ENCODE measurements at places on chromosomes 2 and 18.

DNA sequence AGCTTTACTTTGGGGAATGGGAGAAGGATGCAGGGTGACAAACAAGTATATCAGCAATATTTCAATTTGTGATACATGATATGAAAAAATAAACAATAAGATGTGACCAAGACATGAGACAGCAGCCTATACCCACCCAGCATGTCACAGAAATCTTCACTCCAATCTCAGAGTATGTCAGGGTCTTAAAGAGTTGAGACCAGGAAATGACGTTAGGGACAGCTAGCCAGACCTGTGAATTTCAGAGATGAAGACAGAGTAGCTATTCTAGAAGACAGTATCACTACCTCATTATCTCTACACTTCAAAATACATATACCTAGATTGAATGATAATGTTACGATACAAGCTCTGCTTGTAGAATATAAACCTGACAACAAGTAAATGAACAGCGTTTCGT lies 282.8 kb downstream of the ZEB2 start:
- no peak for DNase-seq

DNA sequence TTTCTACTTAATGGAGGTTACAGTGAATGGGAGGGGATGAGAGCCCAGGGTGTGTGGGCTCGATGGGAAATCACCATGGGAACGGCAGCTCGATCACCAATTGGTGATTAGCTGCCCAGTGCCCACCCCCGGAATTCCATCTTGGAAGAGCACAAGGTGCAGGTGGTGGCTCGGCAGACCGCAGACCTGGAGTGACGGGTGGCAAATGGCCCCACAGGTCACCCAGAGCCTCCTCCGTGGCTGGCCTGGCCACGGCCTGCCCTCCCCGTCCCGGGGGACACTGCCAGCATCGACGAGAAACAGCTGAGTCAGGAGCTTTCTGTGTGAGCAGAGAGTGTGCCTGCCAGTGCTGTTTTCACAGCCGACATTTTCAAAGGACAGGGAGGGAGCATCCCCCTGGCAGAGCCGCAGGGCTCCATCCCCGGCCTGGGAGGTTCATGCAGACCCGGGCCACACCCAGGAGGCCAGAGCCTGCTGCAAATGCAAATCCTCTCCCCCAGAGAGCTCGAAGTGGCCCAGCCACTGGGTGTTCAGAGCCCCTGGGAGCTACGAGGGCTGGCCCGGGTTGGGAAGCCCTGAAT lies 176.4 kb upstream of the MYT1L start:
- DNase-seq = no peak

- no peak for DNase-seq
These were observed 263.8 kb upstream of the CDH19 start for GRCh38 chr18:66867653-66868052.

- DNase-seq = no peak
These were observed 85.7 kb downstream of the CEP192 start for GRCh38 chr18:13076886-13077285.

- no peak for DNase-seq
These were observed 870.0 kb upstream of the CHAC2 start for GRCh38 chr2:52897511-52898044.

All from stimulated activated CD8-positive, alpha-beta memory T cell treated with anti-CD3 and anti-CD28 coated beads, Interleukin-7, amount 100 ng/mL, for 24 hours (primary cell).